Suppressor macrophage (primary cell): ENCODE measurements at places on chromosomes 7 and 10.
A peak's percentile ranks its signal among the peaks of the same experiment; 100 is the strongest.

- DNase-seq, result no peak
These were observed 21.3 kb downstream of the AVL9 start for GRCh38 chr7:32516551-32517100.

- DNase-seq, result peak; percentile 20
These were observed 28.2 kb upstream of the BMS1 start for GRCh38 chr10:42754155-42755027.

DNA sequence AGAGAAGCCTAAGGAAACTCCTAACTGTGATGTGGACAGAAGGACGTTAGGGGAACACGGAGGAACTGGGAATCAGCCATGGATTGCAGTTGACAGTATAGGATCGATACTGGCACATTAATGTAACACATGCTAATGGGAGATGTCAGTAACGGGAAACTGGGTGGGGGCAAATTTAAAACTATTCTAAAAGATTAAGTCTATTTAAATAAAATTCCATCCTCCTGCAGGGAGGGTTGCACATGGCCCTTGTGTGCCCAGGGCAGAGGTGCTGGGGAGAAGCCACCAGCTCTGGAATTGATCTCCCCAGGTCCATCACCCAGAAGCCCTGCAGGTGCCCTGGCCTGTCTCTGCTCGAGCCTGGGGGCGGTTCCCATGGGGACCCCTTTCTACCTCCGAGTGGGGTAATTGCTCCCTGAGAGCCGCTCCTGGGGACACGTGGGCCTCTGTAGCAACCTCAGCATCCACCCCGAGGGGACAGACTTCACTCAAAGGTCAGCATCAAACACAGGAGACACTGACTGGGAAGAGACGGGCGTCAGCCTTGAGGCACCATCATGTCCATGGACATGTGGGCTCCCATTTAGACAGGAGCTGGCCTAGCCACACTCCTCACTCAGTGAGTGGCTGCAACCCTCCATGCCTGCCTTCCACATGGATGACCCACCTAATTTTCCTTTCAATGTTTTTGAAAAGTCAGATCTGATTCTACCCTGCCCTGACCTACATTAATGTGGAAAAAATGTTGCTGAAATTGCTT, 21.1 kb downstream of the SCART1 start:
- DNase-seq, result no peak

GRCh38 chr10:85615556-85615955, 751.0 kb downstream of the GRID1 start:
- no peak for DNase-seq

DNA sequence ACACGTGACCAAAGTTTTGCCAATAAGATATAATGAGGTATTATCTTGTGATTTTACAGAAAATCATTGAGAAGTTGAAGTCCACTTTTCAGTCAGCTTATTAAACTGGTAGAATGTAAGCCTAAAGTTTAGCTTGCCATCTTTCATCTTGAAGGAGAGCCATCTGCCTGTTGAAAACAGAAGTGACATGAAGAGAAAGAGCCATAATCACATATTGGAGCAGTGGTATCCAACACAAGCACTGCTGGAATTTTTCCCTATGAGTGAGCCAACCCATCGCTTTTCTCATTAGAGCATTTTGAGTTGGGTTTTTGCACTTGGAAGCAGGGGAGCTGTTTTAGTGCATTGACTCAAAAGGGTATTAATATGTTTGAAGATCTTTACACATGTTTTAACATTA, 117.6 kb upstream of the FERD3L start:
- no peak for DNase-seq

GRCh38 chr7:111558991-111559390, 3.3 kb downstream of the IMMP2L start:
- no peak for DNase-seq
